Thymus (tissue), 14 donors: ENCODE measurements at places on chromosomes 12 and 14.

- H3K36me3 ChIP-seq: no peaks in the 10 kb centered on the region
- no peak for DNase-seq
- no peaks in the 10 kb centered on the region for H3K27me3 ChIP-seq
- no peak overlapping the region for H3K4me3 ChIP-seq
- no peaks in the 10 kb centered on the region for H3K4me1 ChIP-seq
Observed at GRCh38 chr14:33375786-33376185, 437.1 kb downstream of the NPAS3 start.

GRCh38 chr14:24892497-24893051, 157.4 kb downstream of the STXBP6 start:
- no peaks in the 10 kb centered on the region for H3K4me1 ChIP-seq
- H3K27ac ChIP-seq: no peak overlapping the region
- DNase-seq: no peak
- H3K4me3 ChIP-seq: no peak overlapping the region
- H3K27me3 ChIP-seq: no peaks in the 10 kb centered on the region

GRCh38 chr14:92963301-92964123, 40.6 kb downstream of the CHGA start:
- peaks cover under 1% of the 10 kb centered on the region for H3K36me3 ChIP-seq
- DNase-seq: no peak
- H3K4me3 ChIP-seq: no peak overlapping the region
- no peaks in the 10 kb centered on the region for H3K27me3 ChIP-seq
- no peak overlapping the region for H3K27ac ChIP-seq

- H3K4me3 ChIP-seq: no peak overlapping the region
- no peak overlapping the region for H3K27ac ChIP-seq
- DNase-seq: no peak
- H3K27me3 ChIP-seq: no peaks in the 10 kb centered on the region
- H3K36me3 ChIP-seq: no peaks in the 10 kb centered on the region
- H3K4me1 ChIP-seq: no peaks in the 10 kb centered on the region
Observed at GRCh38 chr14:53249059-53249458, 95.9 kb upstream of the DDHD1 start.

DNA sequence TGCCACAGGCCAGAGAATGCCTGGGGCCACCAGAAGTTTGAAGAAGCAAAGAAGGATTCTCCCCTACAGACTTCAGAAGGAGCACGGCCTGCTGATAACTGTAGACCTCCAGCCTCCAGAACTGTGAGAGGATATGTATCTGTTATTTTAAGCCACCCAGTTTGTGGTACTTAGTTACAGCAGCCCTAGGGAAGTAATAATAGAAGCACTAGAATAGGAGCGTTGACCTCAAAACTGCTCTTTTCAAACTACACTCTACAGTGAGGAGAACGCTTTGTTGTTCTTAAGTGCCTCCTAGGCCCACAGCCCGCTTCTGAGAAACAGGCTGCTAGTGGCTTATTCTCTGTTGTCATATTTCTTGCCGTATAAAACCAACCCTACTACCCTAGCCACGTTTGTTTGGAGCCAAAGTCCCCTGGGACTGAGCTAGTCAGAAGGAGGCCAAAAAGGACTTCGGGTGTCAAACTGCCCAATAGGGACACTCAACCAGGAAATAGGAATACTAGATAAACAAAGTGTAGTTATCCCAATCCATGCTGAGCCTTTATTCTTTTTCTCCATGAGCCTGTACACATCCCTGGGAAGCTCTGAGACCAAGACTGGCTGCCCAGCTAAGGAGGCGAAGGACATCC, 38.5 kb upstream of the FRS2 start:
- no peak for DNase-seq
- H3K27me3 ChIP-seq: no peaks in the 10 kb centered on the region
- no peak overlapping the region for H3K27ac ChIP-seq
- H3K4me1 ChIP-seq: no peaks in the 10 kb centered on the region
- no peaks in the 10 kb centered on the region for H3K36me3 ChIP-seq
- no peak overlapping the region for H3K4me3 ChIP-seq
